Stimulated activated naive CD8-positive, alpha-beta T cell treated with anti-CD3 and anti-CD28 coated beads, Interleukin-15, Interleukin-2, amounts not matched to agents 100 U/mL and 50 U/mL, for 24 hours (primary cell): ENCODE measurements at places on chromosomes 4 and X.

- DNase-seq: no peak
Measured at GRCh38 chr4:165751882-165752281, 121.2 kb upstream of the TLL1 start.

DNA sequence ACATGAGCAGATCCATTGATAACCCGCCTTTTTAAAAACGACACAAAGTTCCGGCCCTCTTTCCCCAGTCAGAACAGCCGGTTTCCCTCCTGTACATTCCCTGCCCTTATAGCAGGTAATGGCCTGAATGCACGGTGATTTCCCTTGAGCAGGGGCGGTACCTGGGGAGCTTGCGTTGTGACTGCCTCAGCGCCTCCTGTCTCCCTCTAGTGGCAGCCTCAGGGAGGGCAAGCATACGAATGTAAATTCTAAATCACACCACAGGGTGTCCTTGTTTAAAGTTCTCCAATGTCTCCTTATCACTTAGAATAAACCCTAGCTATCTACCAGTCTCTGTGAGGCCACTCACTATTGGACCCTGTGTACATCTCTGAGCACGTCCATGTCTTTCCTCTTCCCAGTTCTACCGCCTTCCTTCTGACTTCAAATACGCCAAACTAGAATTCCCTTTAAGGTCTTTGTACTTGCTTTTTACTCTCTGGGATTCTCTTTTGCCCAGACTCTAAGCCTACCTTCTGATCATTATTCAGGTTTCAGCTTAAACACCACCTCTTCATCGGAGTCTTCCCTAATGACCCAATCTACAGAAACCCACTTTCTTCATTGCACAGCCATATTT lies 18.4 kb upstream of the LDB2 start:
- peak; percentile 79 for DNase-seq

DNA sequence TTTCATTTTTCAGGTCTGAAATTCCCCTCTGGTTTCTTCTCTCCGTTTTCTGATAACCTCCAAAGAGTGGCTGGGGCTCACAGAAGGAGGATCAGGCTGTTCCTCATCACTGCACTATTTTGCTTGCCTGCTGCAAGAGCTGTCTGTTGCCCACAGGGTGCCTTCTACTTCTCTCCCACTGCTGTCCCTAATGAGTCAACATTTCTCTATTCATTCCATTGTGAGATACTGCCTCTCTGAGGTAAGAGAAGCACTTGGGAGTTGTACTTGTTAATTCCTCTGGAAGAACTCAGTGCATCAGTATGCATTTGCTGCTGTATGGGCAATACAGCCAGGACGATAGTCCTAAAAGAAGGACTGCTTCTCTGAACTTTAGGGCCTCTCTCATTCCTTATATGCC lies 34.8 kb downstream of the CT47B1 start:
- DNase-seq: no peak

GRCh38 chr4:2855584-2855983 lies 11.9 kb downstream of the ADD1 start:
- no peak for DNase-seq

DNA sequence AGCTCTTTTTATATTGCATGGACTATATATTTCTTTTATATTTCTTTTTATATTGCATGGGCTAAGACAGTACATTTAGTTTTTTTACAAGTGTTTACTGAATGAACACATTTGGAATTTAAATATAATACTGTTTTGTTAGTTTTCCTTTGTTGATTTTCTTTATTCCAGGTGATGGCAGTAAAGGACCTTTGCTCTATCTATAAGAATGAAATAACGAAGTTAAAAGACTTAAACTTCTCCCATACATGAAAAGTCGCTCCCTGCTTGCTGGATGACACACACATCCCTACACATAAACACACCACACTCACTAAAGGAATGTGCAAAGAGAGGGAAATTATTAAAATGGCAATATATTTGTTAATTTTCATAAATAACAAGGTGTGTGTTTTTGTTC lies 102.5 kb upstream of the ANXA10 start:
- no peak for DNase-seq

DNA sequence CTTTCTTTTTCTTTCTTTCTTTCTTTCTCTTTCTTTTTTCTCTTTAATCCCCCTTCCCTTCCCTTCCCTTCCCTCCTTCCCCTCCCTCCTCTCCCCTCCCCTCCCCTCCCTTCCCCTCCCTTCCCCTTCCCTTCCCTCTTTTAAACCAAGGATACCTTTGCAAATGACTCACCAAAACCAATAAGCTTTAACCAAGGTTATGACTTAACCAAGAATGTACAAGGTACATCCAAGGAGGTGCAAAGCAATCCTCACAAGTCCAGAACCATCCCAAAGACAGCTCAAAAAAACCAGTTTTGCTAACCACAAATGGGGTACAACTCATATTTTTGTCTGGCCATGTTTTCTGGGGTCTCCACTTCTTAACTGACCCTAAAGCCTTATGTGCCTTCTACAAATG lies 174.7 kb upstream of the PPP1R2C start:
- no peak for DNase-seq

GRCh38 chrX:85988353-85988752 lies 59.0 kb downstream of the CHM start:
- no peak for DNase-seq

DNA sequence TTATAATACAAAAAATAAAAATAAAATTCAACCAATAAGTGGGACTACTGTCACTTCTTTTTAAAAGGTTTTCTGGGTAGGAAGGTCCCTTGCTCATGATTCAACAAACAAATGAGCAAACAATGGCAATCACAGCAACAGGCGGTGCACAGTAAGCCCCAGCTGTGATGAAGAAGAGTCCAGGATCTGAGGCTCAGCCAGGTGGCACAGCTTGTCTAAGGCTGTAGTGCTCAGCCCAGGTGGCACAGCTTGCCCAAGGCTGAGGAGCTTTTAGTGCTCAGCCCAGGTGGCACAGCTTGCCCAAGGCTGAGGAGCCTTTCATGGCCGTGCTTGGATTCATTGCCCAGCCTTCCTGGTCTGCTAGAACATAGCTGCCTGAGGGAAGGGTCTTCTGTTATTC lies 75.0 kb downstream of the ZFYVE28 start:
- no peak for DNase-seq

GRCh38 chr4:87322754-87323153 lies at the start of gene HSD17B13:
TSS of gene HSD17B13 (minus strand) at chr4:87322882. CDS start at chr4:87322841, 41 bp downstream.
- no peak for DNase-seq

- DNase-seq: peak; percentile 27
Measured at GRCh38 chrX:137052643-137053235, 18.9 kb upstream of the GPR101 start.

DNA sequence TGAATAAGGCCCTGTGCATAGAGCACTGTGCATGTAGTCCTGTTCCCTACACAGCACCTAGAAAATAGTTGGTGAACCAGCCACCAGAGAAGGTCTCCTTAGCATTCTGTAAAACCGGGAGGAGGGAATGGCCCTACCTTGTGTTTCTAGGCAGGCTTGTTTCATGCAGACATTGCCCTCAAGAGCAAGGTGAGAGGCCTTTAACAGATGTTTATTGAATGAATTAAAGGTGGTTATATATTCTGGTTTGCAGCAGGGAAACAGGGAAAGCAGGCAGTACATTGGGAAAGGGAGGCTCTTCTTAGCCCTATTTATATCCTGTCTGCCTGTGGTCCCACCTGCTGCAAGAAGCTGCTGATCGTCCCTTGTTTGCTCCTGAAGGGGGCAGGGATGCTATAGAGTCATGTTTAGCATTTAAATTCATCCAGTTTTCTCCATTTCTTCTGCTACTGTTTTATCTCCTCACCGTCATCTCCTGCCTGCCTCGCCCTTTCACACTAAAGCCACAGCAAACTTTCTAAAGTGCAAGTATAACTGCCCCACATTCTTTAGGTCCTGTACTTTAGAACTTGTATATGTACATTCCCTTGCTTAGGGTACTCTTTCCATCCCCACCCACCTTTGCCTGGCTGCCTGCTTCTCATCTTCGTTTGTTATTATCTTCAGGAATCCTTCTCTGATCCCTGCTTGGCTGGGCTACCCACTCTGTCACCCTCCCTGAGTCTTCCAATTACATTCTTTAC lies 60.3 kb downstream of the EGF start:
- no peak for DNase-seq

DNA sequence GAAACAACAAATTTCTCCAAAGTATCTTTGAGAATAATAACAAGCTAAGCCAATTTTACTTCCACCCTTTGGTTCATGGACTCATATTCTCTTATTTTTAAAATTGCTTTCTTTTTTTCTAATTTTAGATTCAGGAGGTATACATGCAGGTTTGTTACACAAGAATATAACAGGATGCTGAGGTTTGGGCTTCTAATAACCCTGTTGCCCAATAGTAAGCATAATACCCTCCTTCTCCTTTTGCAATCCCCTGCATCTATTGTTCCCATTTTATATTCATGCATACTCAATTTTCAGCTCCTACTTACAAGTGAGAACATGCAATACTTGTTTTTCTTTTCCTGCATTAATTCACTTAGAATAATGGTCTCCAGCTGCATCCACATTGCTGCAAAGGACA lies 202.3 kb upstream of the FSTL5 start:
- DNase-seq: no peak

DNA sequence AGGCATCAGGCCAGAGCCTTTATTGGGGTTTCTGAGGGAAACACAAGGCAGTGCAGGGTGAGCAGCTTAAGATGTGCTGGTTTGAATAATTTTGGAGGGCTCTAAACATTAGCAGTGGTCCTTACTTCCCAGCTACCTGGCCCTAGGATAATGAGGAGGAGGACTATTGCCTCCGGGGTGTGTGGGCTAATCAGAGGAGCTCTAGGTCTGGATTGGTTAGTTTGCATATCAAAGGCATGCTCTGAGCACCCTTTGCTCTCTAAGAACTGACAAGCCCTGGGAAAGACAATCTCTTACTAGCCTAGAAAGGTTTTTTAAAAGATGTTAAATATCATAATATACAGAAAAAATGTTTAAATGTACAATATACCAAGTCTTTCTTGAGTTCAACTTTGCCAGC lies 58.4 kb downstream of the RXFP1 start:
- DNase-seq: no peak

DNA sequence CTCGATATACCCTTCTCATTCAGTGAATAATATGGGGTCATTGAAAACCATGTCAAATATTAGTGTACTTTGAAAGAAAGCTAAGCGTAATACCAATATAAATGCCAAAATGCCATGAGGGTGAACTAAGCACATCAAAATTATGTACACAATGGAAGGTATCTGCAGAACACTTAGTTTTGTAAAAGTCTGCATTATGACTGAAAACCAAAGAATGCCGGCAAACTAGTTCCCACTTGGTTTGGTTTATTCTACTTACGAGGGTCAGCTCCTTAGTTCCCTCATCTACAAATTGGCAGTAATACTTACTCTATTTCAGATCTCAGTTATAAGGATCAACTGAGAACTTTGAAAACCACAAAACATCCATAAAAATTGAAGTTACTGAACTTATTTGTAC lies 27.3 kb downstream of the RPS6KA6 start:
- no peak for DNase-seq

GRCh38 chr4:113474017-113474416 lies 287.5 kb downstream of the CAMK2D start:
- peak; percentile 20 for DNase-seq

DNA sequence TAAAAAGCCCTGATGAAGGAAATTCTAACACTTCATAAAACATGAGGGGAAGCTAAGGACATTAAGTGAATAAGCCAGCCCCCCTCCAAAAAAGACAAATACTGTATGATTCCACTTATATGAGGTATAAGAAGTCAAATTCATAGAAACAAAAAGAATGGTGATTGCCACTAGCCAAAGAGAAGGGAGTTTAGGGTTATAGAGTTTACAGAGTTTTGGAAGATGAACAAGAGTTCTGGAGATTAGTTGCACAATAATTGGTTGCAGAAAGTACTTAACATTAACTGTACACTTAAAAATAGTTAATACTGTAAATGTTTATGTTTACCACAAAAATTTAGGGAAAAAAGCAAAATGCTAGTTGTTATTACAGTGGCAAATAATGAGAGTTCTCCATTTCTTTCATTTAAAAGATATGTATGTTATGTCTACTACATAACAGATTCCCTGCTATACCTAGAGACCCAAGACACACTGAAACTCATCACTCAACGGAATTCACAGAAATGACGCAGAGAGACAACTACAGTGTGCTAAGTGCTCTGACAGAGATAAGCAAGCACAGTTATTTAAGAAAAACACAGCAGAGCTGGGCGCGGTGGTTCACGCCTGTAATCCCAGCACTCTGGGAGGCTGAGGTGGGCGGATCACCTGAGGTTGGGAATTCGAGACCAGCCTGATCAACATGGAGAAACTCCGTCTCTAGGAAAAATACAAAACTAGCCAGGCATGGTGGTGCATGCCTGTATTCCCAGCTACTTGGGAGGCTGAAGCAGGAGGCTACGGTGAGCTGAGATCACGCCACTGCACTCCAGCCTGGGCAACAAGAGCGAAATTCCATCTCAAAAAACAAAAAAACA lies 37.2 kb downstream of the EIF4E start:
- no peak for DNase-seq

GRCh38 chrX:53093177-53093655 lies 726 bp upstream of the KANTR start:
- DNase-seq: peak; percentile 78

DNA sequence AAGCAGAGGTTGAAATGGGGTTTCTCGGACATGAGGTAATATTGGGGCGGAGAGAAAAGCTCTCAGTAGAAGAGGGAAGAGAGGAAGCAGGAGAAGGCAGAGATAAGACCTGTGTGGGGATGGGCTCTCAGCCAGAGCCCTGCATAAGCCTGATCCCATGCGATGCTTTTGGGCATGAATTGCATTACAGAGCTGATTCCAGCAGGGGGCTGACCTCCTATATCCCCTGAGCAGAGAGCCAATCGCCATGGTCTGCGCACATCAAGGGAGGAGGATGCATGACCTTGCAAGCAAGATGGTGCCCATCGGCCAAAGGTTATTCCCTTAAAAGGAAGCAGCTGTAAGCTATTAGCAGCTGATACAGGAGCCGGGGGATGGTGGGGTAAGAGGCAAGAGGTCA lies 7.6 kb downstream of the ANOS1 start:
- DNase-seq: no peak

GRCh38 chrX:57595381-57595811 lies 3.6 kb downstream of the ZXDB start:
- DNase-seq: no peak

GRCh38 chr4:26322346-26322745 lies 1.5 kb downstream of the RBPJ start:
- no peak for DNase-seq

GRCh38 chr4:48025005-48025404 lies 8.4 kb downstream of the NIPAL1 start:
- DNase-seq: no peak

DNA sequence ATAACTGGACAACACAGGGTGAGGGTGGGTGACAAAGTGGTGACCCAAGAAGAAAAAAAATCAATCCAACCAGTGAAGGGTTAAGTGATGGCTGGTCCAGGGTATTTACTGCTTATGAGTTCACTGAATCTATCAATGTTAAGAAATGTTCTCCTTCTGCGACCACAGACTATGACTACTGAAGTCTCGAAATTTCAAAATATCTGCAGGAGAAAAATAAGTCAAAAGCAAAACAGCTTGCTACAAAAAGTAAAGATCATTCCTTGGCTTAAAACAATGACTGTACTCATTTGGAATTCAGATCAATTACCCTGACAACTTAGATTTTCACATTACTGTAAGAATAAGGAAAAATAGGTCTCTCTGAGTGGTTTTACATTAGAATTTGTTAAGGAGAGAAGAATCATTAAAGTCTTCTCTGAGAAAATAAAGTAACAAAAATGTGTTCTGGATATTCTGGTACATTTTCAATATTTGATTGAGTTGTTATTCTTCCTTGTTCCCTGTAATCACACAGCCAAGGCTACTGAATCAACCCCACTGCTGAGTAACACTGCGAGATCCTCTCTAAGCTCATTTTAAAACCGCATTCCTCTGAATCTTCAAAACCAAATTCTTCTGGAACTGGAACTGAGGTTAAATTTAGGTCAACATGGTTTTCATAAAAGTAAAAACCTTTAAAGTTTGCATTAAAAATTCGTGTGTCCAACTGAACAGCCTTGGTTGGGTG lies 22.7 kb downstream of the SMPX start:
- DNase-seq: no peak
